HAP-1 (cell line): ENCODE measurements at places on chromosomes 2 and 18.

- no peak for DNase-seq
Observed at GRCh38 chr2:99397266-99397920, 60.2 kb downstream of the EIF5B start.

- no peak for DNase-seq
Observed at GRCh38 chr2:52181080-52181479, 1149.1 kb upstream of the NRXN1 start.

DNA sequence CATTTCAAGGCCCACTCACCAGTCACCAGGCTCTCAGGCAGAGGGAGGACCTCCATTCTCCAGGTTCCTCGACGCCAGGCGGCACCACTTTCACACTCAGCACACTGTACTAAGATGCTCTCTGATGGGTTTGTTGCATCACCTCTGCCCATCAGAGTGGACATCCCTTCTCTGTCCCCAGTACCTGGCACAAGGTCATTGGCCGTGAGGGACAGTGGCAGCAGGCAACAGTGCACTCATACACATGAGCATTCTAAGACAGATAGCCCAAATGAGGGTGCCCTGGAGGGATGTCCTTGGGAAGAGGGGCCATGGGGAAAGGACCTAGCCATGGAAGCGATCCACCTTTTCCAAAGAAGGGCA is 3.0 kb upstream of the ADRA2B start:
- DNase-seq = no peak

GRCh38 chr2:241598487-241598886 is 38.5 kb downstream of the THAP4 start:
- no peak for DNase-seq

GRCh38 chr2:173232956-173233744 is 121.5 kb upstream of the CDCA7 start:
- DNase-seq = no peak

DNA sequence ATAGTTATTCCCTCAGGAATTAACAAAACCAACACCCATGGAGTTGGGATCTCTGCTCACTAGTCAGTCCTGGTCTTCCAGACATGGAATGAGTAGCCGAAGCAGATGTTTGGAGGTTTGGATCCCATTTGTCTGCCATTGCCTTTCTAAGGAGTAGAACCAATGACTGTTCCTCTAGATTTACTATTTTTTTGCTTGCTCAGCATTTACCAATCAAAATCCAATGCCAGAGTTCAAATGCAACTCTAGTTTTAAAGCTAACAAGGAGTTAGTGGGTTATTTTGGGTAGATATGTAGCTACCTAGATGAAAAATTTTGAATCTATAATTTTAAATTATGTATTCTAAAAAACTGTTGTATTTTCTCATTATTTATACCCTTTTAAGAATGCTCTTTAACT is 62.6 kb downstream of the MALT1 start:
- DNase-seq = no peak

DNA sequence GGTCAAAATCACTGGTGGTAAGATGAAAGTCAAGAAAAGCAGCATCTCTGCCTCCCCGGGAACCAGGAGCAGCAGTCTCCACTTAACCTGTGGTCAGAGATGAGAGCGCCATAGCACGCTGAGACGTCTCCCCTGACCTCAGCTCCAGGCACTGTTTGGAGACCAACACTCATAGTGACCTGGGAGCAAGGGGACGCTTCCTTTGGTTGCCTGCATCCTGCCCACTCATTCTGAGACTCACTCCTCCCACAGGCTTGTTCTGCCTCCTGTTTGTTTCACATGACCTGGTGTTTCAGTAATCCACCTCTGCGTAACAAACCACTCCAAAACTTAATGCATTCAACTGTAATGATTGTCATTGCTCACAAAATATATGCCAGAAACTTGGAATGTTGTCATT is 139.3 kb downstream of the ACOXL start:
- no peak for DNase-seq

DNA sequence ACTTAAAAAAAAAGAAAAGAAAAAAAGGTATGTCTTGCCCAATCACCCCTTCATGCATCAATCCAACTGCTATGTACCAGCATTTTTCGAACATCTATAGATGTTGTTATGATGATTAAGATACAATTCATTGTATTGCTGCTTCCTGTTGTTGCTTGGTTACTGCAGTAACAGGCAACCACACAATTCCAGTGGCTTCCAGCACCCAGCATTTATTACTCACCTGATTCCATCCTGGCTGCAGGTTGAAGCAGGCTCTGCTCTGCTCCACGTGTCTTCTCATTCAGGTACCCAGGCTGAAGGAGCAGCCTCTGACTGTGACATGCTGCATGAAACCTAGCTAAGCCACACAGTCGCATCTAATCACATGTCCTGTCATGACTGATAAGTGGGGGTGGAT is 196.9 kb downstream of the INO80D start:
- DNase-seq = no peak

GRCh38 chr18:6374935-6375529 is 39.7 kb downstream of the L3MBTL4 start:
- no peak for DNase-seq

DNA sequence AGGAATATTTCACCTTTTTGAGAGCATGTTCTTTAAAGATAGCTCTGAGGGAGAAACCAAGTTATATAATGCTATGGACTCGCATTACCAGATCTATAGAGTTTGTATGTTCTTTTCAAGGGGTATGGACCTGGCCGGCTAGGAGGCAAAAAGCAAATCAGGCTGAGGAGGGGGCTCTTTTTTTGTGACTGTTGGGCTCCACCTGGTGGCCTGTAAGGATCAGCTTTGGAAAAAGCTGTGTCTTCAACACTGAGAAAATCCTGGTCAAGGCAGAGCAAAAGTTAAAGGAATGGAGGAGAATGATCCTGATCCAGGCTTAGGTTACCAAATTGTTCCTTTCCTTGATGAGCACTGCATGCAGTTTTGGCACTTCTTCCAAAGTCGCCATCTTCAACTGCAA is 180.5 kb downstream of the DIS3L2 start:
- DNase-seq = peak; percentile 62

GRCh38 chr2:16470936-16471490 is 194.6 kb downstream of the CYRIA start:
- no peak for DNase-seq

DNA sequence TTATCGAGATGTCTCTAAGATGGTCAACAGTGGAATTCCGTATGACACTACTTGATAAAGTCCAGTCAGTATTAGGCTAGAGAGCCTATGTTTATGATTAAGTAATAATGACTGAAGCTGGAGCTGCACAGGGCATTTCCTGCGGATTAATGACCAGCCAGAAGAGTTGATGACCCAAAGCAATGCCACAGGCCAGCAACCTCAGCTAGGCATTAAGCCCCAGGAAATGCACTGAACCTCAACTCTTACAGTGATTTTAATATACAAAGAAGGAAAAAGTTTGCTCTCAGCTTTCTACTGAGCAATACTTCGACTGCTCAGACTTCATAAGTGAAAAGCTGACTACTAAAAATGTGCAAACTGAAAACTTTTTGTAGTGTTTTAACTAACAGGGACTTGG is 3.9 kb downstream of the KCTD1 start:
- DNase-seq = no peak

DNA sequence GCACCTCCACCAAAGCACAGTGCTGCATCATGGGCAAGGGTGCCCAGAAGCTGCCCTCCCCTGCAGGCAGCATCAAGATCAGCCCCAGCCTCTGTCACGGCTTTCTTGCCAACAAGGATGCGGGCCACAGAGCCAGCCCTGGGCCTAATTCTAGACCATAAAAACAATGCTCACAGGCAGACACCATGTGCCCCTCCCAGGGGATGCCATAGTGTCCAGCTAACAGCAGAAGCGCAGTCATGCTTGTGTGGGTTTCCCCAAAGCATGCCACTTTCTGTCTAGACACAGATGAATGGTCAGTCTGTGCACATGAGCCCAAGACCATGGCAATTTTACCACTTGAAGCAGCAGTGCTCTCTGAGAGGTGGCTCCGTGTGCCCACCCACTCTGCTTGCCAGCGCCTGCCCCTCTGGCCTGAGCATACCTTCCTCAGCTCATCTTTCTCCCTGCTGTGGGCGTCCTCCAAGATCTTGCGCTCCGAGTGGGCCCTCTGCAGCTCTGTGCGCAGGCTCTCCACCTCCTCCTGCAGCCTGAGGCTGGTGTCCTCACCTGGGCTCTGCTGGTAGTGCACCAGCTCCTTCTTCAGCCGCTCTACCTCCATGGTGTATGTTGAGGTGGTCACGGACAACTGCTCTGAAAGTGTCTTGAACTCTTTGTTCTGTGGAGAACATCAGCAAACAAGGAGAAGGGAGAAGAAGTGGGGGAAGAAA is 81.3 kb upstream of the ACAA2 start:
- DNase-seq = no peak

GRCh38 chr18:77495982-77496690 is 246.5 kb downstream of the GALR1 start:
- no peak for DNase-seq

DNA sequence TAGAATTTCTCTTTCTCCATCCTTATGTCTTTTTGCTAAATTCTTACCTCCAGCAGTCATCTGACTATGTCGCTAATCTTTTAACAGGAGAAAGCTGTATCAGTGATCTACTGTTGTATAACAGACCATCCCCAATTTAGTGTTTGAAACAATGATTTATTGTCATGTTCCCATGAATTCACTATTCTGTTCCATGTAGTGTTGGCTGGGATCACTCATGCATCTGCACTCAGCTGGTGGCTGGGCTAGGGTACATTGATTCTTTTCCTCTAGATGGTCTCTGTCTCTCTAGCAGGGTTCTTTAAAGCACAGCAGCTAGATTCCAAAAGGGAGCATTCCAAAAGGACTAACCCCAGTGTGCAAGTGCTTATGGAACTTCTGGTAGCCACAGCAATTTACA is 184.2 kb upstream of the FANCL start:
- no peak for DNase-seq

GRCh38 chr18:26432651-26433424 is 115.5 kb downstream of the KCTD1 start:
- DNase-seq = no peak

DNA sequence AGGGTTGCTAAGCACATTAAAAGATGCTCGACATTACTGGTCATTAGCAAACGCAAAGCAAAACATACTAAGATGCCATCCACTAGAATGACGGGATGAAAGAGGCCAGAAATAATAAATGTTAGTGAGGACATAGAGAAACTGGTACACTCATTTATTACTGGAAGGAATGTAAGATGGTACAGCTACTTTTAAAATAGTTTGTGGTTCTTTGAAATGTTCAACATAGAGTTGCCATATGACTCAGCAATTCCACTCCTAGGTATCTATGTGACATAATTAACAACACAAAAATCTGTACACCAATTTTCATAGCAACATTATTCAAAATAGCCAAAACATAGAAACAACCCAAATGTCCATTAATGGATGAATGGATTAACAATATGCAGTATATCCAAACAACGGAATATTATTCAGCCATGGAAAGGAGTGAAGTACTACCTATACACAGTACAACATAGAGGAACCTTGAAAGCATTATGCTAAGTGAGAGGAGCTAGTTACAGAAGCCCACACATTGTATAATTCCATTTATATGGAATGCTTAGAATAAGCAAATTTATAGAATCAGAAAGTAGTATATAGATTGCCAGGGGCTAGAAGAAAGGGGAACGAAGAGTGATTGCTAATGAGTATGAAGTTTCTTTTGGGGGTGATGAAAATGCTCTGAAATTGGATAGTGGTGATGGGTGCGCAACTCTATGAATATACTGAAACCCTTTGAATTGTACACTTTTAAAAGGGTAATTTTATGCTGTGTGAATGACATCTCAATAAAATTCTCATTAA is 61.9 kb upstream of the IL1R1 start:
- no peak for DNase-seq

- no peak for DNase-seq
Observed at GRCh38 chr18:44246001-44246400, 434.7 kb upstream of the SETBP1 start.

GRCh38 chr18:295756-296490 is 28.1 kb upstream of the THOC1 start:
- DNase-seq = no peak

GRCh38 chr2:42795841-42796301 is 3.5 kb upstream of the HAAO start:
- no peak for DNase-seq

- no peak for DNase-seq
Observed at GRCh38 chr2:77566582-77566981, 44.4 kb upstream of the LRRTM4 start.

DNA sequence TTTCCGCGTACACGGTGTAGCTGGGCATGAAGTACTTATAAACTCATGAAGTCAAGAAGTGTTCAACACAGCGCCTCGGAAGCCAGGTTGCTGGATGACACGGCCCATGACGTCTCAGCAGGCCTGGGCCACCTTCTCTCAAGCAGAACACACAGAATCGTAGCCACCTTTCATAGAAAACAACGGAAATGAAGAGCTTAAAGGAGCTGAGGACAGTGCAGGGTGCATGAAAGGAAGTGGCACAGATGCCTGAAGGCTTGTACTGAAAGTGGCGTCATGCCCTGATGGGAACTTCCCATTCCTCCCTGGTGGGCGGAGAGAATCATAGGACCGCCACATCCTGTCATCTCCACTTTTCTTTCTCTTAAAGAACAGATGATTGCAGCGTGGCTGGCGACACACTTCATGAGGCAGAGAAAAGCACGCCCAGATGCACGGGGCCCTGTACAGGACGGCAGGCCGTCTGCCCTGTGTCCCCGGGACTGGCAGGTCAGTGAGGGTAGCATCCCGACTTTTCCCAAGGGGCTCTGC is 31.1 kb downstream of the HDAC4 start:
- no peak for DNase-seq

- DNase-seq = peak; percentile 88
Observed at GRCh38 chr2:231666171-231667095, 41.9 kb upstream of the PTMA start.

- peak; percentile 15 for DNase-seq
Observed at GRCh38 chr2:124814968-124815745, 790.1 kb downstream of the CNTNAP5 start.

- no peak for DNase-seq
Observed at GRCh38 chr18:12306752-12307700, 1.0 kb upstream of the TUBB6 start.

DNA sequence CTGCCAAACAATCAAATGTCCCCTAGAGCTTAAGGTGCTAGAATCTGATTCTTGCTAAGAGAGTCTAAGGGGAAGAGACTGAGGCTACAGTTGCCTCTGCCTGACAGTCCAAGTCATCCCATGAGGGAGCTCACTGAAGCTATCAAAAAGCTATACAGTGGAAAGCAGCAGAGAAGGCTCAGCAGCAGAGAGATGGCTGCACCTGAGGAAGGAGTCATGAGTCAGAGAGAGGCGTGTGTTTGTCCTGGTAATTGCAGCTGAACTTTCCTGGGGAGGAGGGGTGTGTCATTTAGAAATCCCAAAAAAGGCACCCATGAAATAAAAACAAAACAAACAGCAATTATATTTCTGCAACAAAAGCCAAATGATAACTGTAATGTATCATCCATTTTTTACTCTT is 305.2 kb upstream of the UBE2E3 start:
- no peak for DNase-seq

DNA sequence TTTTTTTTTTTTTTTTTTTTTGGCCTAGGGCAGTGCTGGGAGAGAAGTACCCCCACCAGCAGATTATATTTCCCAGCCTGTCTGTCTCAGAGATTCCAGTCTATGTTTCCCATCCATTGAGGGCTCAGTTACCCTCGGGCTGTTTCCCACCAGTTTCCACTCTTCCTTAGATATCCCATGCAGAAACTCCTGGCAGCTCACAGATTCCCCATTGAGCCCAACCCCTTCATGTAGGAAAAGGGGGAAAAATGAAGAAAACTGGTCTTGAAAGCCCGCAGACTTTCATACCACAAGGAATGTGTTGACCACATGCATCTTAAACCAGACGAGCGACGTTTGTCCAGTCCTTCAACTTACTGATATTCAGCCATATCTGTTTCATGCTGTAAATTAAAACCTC is 15.2 kb downstream of the ASXL3 start:
- no peak for DNase-seq

- DNase-seq = no peak
Observed at GRCh38 chr2:163834221-163834620, 98.4 kb upstream of the FIGN start.
